ENCODE measurements at places on chromosomes 1 and 21.

DNA sequence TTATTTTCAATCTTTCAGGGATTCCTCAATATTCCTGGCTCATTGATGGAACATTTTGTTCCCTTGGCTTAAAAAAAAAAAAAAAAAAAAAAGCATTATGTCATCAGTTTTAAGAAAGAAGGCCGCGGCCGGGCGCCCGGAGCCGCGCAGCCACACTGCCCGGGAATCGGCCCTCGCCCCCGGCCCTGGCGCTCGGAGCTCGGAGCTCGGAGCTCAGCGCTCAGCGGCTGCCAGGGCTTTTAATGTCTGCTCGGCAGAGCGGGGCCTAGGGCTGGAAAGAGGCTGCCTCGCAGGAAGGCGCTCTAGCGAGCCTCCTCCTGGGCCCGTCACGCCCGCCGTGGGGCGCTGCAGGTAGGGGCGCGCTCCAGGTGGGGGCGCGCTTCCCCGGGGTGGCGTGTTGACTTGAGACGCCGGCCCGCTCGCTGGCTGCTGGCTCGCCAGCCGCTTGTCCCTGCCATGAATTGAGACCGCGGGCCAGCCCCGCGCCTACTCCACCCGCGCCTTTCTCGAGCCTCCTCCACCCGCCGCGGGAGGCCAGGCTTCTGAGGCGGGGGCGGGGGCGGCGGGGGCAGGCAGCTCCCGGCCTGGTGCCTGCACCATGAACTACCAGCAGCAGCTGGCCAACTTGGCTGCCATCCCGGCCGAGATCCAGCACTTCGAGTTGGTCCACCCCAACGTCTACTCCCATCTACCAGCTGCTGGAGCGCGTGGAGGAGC is 5.4 kb upstream of the TDRD5 start:
- DNase-seq, result peak; percentile 29

GRCh38 chr1:181812208-181812607 is 249.3 kb downstream of the ZNF648 start:
- no peak for DNase-seq

- no peak for DNase-seq
These were observed 16.7 kb upstream of the PALMD start for GRCh38 chr1:99629164-99629563.

DNA sequence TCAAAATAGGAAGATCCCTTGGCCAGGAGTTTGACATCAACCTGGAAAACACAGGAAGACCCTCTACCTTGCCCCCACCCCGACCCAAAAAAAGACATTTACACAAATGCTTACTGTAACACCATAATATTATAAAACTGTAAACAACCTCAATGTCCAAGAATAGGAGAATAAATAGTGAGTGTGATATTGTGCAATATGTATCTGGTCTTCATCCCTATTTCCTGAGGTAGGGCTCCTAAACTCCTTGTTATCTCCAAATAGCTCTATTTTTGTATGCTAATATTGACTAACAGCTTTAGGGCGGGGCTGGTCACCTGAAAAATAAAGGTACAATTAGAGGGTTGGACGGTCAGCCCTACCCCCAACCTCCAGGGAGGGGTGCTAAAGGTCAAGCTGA is 23.5 kb downstream of the RSBN1 start:
- DNase-seq, result no peak

DNA sequence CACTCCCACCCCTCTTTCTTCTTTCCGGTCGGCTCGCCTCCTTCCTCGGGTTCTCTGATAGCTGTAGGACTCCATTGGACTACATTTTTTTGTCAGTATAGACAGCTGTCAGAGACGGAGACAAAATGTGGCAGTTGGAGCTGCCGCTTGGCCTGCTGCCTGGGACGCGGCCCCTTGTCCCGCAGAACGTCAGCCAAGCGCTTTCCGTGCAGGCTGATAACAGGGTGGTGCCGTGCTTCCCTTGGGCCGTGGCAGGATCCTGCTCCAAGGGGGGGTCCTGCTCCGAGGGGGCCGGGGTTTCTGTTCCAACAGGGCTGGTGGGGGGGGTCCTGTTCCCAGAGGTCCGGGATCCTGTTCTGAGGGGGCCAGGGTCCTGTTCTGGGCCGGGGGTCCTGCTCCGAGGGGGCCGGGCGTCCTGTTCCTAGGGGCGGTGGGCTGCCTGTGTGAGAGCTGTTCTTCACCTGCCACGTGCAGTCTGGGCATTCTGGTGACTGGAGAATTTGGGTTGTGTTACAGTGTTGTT is 4.9 kb downstream of the SKI start:
- DNase-seq, result no peak

DNA sequence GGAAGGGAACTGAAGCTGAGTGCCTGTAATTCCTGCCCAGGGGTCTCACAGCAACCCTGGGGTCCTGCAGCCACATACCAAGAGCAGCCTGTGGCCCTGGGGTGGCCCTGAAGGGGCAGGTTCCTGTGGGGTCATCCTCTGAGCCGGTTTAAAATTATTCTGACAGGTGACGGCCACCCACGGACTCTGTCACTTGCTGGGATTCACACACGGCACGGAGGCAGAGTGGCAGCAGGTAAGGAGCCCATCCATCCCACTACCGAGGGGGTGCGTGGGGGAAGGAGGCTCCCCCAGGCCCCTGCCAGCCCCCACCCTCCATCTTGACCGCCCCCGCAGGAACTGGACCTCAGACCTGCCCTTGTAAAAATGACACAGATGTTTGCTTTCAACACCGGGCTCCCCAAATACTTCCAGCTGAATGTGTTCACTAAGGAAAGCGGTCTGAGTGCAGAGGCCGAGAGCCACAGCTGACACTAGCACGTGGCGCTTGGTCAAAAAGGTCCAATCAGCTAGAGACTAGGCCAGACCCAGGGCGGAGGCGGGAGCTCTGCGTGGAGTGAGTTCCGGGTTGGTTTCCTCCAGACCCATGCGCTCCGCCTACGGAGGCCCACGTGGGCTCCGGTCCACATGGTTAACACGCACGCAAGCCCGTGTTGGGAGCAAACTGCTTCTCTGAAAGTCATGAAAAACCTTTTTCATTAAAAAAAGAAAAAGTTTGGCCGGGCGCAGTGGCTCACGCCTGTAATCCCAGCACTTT is 10.0 kb downstream of the YBEY start:
- DNase-seq, result peak; percentile 64

DNA sequence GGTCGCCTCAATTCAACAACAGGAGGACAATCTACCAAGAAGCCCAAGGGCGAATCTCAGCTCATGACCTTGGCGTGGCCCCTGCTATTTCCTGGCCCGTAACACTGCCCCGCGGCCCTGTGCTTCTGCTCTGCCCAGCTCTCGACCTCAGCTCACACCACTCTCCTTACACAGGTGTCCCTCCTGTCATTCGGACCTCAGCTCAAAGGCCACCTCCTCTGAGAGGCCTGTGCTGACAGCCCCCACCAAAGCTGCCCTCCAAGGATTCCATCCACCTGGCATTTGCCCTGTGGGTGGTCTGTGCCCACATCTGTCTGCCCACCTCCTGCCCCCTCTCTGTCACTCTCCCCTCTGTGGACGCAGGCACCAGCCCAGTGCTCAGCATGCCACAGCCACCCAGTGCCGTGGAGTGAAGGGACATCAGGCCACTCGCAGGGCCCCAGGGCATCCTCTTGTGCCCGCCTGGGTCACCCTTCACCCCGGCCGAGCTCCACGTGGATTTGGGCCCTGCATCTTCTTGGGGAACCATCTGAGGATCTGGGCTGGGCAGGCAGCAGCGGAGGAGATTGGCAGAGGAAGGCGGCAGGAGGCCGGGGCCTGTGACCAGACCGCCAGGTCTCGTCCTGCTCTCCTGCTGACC is 70.3 kb downstream of the DHRS3 start:
- no peak for DNase-seq

- DNase-seq, result no peak
These were observed 2.2 kb upstream of the HSD3B1 start for GRCh38 chr1:119504831-119505230.

DNA sequence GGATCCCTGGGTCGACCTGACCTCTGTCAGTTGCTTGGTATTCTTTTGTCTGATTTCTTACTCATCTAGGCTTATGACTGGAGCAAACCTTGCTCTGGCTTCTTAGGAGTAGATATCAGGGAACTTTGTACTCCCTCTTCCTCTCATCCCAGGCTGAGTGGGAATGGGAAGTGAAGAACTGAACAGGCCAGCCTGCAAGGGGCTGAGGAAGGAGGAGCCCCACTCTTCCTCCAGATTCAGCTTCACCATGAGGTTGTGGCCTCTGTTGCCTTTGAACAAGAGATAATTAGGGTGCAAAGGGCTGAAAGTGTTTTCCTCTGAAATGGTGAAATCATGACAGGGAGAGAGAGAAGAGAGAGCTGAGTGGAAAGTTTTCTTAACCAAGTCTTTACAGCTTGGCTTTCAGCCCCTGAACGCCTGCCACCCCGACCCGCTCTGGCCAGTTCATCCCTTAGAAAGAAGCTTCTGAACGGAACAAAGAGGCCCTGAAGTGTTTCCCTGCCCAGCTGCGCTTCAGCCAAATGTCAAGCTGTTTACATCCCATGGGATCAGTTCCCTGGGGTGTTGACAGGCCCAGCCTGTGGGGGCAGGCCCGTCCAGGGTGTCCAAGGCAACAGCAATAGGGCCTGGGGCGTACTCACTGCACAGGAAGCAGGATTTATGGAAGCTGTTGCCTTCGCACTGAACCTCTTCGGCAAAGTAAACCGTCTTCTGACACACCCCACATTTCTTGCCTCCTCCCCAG is 11.2 kb downstream of the CSRP1 start:
- DNase-seq, result peak; percentile 38

GRCh38 chr21:39726133-39726532 is 18.9 kb upstream of the IGSF5 start:
- peak; percentile 37 for DNase-seq

DNA sequence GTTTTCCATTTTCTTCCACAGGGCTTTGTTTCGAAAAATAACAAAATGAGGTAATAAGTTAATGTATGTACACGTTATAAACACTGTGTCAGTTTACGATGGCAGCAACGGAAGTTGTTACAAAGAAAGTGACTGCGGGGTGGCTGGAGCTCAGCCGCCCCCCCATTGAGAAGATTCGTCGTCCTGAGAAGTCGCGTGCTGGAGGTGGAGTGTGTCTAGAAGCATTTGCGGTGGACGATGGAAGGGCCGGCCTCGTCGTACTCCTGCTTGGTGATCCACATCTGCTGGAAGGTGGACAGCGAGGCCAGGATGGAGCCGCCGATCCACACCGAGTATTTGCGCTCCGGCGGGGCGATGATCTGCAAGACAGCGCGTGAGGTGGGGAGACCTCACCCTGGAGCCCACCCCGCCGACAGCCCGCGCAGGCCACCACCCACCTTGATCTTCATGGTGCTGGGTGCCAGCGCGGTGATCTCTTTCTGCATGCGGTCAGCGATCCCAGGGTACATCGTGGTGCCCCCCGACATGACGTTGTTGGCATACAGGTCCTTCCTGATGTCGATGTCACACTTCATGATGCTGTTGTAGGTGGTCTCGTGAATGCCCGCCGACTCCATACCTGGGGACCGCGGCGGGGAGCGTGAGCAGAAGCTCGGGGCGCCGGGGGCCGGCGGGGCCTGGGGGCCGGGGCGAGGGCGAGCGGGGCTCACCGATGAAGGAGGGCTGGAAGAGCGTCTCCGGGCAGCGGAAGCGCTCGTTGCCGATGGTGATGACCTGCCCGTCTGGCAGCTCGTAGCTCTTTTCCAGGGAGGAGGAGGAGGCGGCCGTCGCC is 2.4 kb downstream of the ACTA1 start:
- DNase-seq, result no peak

DNA sequence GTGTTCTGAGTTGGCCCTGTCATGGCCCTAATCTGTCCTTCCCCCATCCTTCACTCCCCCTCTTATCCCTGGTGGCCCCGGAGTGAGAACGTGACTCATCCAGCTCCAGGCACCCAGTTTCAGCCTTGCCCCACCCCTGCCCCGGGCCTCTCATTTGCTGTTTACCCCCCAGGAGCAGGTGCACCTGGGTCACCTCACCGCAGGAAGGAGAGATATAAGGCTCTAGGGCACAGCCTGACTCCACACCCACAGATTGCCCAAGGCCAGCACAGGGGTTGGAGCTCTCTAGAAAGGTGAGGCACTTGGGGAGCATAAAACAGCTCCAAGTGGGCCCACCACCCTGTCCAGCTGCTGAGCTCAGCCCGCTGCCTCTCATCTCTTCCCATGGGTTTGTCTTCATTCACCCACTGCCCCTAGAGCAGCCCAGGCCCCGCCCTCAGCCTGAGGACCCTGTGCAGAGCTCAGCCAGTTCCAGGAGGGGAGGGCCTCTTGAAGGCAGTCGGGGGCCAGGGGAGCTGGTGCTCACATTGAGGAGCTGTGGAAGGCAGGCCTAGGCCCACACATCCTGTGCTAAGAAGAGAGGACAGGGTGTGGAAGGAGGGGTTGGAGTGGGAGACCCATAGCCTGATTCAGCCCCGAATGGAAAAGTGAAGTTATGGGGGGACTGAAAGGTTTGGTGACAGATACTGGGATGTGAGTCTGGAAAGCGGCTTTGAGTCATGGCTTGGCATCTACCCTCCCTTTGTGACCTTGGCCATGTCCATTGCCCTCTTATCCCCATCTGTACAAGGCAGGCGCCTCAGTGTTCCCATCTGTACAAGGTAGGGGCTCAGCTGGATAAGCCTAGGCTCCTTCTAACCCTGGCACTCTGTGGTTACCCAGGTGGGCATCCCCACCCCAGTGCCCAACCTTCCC is 16.1 kb upstream of the GPR37L1 start:
- no peak for DNase-seq

GRCh38 chr1:162206749-162207635 is 137.5 kb downstream of the NOS1AP start:
- DNase-seq, result no peak

GRCh38 chr1:67846538-67846937 is 13.3 kb upstream of the GNG12 start:
- no peak for DNase-seq

DNA sequence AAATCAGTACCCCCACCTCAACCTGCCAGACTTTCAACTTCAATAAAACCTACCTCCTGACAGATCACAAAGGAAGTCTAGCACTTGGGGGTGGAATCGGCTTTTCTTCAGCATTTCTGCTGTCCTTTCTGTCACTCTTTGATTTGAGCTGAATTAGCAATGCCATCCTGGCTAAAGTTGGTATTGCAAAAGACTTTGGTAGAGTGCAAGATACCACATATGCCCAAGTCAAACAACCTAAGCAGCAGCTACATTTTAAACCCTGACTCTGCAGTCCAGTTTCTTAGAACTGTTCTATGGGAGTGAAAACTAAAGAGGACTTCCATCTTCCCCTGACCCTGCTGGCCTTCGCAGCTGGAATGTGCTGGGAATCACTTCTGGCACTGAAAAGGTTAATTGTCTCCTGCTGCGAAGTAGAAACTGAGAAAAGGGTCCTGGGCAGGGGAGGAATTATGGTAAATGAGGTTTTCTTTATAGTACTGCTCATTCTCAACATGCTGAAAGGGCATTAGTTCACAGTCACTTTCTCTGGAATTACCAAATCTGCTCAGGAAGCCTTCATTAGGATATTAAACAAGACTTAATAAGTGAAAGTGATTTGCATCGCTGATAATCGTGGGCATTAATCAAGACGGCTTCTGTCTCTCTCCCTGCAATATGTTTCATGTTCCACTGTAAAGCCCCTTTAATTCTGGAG is 126.2 kb upstream of the SMYD2 start:
- no peak for DNase-seq

DNA sequence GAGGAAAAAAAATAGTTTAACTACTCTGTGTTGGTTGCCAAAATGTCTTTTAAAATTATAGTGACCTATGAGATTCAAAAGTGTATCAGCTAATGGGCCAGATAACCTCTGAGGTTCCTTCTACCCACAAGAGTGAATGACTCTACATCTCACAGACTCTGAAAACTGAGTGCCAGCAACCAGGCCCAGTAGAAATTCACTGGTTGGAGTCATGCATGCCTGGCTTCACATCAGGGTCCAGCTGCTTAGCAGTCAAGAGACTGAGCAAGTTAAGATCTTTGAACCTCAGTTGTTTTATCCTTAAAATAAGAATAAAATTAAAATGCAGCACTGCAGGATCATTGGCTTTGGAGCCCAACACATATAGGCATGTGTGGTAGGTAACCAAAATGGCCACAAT is 342.6 kb upstream of the NFIA start:
- DNase-seq, result no peak

GRCh38 chr1:65477414-65478378 is 57.2 kb downstream of the LEPR start:
- DNase-seq, result peak; percentile 48

All from adipocyte (in vitro differentiated cells).